CD4-positive, alpha-beta T cell (primary cell): ENCODE measurements at places on chromosomes 2 and 18.
A peak's percentile ranks its signal among the peaks of the same experiment; 100 is the strongest.

DNA sequence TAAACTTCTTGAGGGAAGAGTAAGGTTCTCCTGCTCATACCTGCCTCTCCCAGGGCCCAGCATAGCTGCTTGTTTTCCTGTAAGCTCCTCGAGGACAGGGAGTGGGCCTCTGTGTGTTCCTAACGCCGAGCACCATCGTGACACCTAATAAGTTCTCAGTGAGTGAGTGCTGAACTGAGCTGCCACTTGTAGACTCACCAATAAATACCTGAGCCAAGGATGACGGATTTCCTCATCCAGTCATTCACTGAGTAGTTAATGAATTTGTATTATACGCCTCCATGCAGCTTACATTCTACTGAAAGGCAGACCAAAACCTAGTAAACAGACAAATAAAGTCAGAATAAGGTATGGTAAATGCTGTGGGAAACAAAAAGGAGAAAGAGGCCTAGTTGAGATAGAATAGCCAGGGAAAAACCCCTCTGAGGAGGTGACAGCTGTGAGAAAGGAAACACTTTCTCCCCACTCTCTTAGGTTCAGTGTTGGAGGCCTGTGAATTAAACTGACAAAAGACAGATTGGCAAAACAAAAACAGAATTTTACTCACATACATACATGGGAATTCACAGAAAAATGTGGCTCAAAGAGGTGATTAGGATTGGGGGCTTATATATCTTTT lies 138.6 kb downstream of the B3GNT2 start:
- DNase-seq: no peak

DNA sequence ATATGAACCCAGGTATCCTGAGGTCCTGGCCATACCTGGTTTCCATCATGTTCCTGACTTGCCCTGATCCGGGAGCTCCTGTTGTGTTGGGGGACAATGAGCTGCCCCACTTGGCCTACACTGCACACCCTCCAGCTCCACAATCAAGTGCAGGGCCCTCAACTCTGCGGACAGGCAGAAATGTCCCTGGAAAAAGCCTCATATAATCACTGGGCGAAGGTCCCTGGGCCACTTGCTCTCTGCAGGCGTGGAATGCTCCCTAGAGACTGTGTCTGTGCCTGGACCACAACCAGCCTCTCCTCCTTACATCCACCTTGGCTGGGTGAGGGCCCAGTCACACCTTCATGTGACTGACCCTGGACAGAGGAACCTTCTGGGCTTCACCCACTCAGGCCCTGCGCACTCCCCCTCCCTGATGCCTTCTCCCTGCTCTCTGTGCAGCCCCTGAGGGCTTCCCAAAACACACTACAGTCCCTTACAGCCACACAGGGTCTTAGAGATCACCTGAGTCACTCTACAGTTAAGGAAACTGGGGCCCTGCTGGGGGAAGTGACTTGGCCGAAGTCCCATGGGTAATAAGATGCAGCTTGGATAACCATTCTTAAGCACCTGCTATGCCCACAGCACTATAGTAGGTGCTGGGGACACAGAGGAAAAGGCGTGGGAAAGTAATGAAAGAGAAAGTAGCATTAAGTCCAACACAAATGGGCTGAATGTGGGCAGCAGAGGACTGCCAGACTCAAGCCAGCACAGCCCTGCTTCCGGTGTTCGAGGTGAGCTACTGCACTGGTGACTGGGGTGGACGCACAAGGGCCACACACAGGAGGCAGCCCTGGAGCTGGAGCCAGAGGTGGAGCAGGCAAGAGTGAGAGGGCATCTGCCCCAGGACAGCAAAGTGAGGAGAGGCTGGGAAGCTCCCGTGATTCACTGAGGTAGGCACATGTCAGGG lies 9.8 kb downstream of the BOLA3 start:
- DNase-seq: no peak

- DNase-seq: no peak
These were observed 88.8 kb upstream of the SNTG2 start for GRCh38 chr2:861655-862354.

- no peak for DNase-seq
These were observed 60.9 kb upstream of the ACAA2 start for GRCh38 chr18:49874238-49874637.

DNA sequence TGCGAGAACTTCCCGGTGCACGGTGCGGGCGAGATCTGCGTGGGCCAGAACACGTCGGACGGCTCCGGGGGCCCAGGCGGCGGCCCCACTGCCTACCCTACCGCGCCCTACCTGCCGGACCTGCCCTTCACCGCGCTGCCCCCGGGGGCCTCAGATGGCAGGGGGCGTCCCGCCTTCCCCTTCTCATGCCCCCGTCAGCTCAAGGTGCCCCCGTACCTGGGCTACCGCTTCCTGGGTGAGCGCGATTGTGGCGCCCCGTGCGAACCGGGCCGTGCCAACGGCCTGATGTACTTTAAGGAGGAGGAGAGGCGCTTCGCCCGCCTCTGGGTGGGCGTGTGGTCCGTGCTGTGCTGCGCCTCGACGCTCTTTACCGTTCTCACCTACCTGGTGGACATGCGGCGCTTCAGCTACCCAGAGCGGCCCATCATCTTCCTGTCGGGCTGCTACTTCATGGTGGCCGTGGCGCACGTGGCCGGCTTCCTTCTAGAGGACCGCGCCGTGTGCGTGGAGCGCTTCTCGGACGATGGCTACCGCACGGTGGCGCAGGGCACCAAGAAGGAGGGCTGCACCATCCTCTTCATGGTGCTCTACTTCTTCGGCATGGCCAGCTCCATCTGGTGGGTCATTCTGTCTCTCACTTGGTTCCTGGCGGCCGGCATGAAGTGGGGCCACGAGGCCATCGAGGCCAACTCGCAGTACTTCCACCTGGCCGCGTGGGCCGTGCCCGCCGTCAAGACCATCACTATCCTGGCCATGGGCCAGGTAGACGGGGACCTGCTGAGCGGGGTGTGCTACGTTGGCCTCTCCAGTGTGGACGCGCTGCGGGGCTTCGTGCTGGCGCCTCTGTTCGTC lies 1.7 kb downstream of the FZD7 start:
- peak; percentile 5 for DNase-seq

- no peak for DNase-seq
These were observed 89.6 kb downstream of the MCFD2 start for GRCh38 chr2:46825939-46826568.

- peak; percentile 79 for DNase-seq
These were observed 315.5 kb upstream of the MYT1L start for GRCh38 chr2:2646433-2647051.

GRCh38 chr2:174611006-174611405 lies 13.4 kb upstream of the WIPF1 start:
- DNase-seq: no peak

DNA sequence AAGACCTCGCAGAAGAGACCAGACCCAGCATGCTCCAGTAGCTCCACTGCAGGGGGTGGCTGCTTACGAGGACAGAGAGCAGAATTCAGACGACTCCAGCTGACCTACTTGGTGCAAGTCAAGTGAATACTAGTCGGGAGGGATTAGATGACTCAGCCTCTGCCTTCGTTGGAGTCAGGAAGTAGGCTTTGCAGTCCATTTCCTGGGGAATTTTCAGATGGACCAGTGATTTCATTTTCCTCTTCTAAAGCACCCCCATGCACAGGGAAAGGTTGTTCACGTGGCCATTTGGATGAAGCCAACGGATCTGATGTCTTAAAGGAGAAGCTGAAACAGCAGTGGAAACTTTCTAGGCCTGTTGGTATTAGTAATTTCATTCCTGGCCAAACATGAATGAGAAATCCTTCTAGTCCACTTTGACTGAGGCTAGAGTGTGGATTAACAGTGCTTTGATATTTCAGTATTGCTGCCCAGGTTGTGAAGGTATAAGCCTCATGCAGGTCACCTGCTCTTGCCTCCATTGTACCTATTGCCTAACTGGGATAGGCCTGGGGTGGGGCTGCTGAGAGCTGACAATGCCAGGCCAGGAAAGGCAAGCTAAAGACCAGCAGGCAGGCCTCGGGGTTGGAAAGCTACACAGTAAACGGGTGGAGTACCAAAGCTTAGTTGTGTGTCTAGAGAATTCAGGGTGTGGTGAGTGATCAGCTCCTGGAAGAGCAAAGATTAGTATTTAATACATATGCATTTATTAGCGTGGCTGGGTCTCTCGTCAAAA lies 117.6 kb upstream of the FOSL2 start:
- DNase-seq: no peak

DNA sequence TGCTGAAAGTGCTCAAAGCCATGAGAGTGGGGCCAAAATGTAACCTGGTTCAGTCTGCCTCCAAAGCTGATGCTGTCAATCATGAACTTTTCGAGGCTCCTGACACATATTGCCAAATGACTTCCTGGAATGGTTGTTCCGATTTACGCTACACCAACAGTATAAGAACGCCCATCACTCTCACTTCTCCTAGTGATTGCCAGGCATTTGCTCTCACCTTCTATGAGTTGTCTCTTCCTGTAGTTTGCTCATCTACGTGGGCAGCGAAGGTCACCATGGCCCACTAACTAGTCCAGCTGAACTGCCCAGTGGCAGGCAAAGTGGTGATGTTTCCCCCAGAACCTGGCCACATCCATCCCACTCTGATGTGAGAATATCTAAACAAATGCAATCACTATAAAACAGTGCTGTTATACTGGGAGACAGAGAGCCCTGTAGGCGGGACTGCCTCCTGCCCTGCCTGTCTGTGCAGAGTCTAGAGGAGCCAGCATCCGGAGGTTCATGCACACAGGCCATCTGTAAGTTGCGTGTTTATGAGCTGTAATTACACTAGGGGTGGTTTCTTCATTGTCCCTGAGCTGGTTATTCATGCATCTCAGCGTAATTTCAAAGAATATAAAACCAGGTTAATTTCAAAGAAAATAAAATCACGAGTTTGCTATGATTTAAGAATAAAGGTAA lies 8.8 kb upstream of the CABLES1 start:
- DNase-seq: no peak

GRCh38 chr2:64854773-64855237 lies 134.4 kb upstream of the SLC1A4 start:
- DNase-seq: no peak

GRCh38 chr2:130756874-130757668 lies 1.7 kb downstream of the AMER3 start:
- DNase-seq: no peak

GRCh38 chr18:9965711-9966624 lies 52.2 kb downstream of the VAPA start:
- DNase-seq: no peak
